Uterus (tissue), 4 donors: ENCODE measurements at places on chromosomes 6 and 20.

GRCh38 chr6:7100753-7101081, 7.0 kb upstream of the RREB1 start:
- no peak for DNase-seq

- DNase-seq: no peak
Measured at GRCh38 chr6:145829102-145829501, 14.5 kb upstream of the FBXO30 start.

- no peak for DNase-seq
Measured at GRCh38 chr6:150632785-150633485, 33.2 kb downstream of the PLEKHG1 start.

DNA sequence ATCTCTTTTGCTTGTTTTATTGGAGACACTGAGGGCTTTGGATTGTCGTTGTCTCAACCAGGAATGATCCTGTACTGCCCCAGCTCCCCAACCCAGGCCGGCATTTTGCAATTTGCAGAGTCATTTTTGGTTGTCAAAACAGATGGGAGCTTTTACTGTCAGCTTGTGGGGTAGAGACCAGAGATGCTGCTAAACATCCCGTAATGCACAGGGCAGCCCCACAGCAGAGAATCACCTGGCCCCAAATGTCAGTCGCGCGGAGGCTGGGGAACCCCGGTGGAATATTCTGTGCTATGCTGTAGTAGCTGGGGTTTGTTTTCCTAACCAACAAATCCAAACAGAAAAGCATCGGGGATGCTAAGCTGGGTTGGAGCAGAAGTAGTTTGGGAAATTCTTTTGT, 99.7 kb downstream of the TSHZ2 start:
- DNase-seq: no peak

DNA sequence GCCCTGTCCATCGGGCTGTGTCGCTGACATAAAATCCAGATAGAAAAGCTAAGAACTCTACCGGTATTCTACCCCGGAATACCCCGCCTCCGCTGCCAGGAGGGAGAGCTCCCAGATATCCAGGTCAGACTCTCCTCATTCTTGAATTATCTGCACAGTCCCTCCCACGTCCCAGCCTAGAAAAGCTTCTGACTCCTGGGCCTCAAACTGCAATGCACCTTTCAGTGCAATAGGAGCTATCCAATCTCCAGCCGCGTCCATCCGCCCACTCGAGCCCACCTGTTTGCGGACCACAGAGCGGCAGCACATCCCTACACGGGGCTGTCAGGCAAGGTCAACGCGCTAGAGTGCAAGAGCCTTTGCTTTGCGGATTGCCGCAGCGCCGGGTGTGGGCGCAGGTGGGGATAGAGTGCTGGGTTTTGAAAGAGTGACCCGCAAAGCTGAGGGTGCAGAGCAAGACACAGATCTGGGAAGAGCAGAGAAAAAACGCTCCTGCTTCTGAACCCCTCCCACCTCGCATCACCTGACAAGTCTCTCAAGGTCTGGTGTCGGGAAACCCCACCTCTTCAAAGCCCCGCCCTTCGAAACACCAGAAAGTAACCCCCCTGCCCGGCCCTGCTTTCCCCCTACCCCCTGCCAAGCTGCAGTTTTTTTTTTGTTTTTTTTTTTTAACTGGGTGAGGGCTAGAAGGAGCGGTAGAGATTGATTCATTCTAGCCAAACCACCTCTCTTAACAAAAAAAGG, 1.3 kb downstream of the TAPBP start:
- peak; percentile 68 for DNase-seq

- no peak for DNase-seq
Measured at GRCh38 chr20:53847139-53847836, 223.1 kb downstream of the BCAS1 start.

GRCh38 chr6:157596461-157596860, 215.5 kb downstream of the ZDHHC14 start:
- no peak for DNase-seq

DNA sequence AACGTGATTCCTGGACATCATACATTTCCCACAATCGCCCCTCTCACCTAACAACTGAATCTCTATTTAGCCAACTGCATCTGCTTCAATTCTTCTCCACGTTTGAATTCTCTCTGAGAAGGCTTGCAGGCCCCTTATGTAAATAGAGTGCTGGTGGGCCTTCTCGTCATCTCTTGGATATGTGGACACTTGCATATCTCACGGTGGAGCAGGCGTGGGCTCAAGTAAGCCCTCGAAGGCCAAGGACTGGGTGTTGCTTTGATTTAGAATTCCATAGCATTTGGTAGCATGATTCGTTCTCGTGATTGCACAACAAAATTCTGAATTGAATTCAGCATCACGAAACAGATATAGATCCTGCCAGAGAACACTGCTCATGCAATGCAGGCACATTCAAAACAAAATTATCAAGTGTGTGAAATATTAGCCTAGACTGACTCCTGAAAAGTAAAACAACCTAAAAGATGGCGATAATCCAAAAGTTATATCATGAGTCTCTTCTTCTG, 613.6 kb downstream of the TFAP2A start:
- no peak for DNase-seq

- DNase-seq: peak; percentile 54
Measured at GRCh38 chr6:139029470-139030227, 1.1 kb downstream of the ABRACL start.

DNA sequence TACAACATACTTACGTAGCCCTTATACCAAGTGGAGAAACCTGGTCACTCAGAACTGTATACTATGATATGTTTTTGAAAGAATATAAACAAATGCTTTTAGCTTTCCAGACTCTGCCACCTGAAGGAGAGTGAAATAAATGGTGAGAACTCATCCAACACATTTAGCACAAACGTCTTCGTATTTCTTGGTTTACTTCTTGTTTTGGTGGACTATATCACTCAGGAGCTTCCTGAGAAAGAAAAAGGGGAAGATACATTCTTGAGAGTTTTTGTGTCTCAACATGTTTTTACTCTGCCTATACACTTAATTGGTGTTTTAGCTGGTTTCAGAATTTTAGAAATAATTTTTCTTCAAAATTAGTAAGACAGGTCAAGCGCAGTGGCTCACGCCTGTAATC, 19.4 kb upstream of the CTAGE9 start:
- DNase-seq: no peak

- no peak for DNase-seq
Measured at GRCh38 chr6:17630511-17631073, 30.5 kb downstream of the FAM8A1 start.

DNA sequence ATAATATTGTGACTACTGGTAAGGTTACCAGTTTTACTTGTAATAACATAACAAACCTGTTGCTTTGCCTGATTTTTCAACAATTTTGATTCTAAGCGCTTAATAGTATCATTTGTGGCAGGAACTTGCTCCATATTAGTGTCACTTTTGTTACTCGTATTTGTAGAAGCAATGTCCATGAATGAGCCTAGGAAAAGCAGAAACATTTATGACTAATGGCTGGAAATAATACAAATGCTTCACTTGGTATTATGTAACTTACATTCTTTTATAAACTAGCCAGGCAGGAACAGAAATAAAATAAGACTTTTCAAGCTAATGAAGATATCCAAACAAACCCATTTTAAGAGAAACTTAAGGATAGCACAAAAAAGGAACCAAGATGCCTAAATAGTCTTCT, 38.9 kb downstream of the MAP3K7 start:
- DNase-seq: no peak

GRCh38 chr6:56856036-56856580, 98.8 kb upstream of the BEND6 start:
- DNase-seq: no peak

GRCh38 chr6:129638686-129639085, 71.3 kb downstream of the ARHGAP18 start:
- DNase-seq: no peak

- no peak for DNase-seq
Measured at GRCh38 chr6:139625998-139626975, 251.8 kb upstream of the CITED2 start.

- DNase-seq: no peak
Measured at GRCh38 chr6:114833211-114833610, 490.4 kb upstream of the HS3ST5 start.

DNA sequence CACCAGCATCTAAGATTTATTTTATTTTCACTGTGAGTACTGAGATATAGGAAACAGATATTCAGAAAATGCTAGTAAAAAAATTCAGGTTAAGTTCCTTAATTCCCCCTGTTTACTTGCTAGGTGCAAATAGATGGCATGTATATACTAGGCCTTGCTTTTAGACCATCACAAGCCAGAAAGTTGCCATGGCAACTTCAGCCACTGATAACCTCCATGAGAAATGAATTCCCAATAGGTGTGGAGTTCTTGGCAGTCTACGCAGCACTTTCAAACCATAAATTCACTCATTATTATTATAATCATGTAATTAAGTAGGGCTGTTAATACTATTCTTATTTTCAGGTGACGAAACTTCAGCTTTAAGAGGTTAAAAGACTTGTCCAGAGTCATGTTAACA, 251.6 kb upstream of the TFAP2D start:
- DNase-seq: no peak

DNA sequence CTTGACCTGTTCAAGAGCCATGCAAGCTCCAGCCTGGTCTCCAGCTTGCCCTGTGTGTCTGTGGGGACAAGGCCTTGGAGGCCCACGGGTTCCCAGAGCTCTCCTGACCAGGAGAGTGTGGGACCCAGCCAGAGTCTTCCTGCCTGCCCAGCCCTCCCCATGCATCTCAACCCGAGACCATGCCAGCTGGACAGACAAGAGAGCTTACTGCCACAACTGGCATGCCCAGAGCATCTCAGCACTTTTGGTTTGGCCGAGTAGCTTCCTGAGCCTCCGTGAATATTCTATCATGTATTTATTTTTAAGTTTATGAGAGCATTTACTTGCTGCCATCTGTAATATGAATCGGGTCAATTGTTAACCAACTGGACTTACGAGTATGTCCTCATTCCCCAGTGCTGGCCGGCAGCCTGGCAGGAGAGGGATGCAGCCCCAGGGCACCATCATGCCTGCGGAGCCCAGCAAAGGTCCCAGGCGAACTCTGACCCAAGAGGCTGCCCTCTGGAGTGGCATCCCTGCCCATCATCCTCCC, 14.9 kb downstream of the IP6K3 start:
- DNase-seq: no peak

DNA sequence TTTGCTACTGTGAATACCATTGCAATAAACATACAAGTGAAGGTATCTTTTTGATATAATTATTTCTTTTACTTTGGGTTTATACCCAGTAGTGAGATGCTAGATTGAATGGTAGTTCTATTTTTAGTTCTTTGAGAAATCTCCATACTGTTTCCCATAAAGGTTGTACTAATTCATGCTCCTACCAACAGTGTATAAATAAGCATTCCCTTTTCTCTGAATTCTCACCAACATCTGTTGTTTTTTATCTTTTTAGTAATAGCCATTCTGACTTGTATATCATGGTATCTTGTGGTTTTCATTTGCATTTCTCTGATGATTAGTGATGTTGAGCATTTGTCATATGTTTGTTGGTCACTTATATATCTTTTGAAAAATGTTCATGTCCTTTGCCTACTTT, 183.6 kb upstream of the LRFN2 start:
- no peak for DNase-seq

DNA sequence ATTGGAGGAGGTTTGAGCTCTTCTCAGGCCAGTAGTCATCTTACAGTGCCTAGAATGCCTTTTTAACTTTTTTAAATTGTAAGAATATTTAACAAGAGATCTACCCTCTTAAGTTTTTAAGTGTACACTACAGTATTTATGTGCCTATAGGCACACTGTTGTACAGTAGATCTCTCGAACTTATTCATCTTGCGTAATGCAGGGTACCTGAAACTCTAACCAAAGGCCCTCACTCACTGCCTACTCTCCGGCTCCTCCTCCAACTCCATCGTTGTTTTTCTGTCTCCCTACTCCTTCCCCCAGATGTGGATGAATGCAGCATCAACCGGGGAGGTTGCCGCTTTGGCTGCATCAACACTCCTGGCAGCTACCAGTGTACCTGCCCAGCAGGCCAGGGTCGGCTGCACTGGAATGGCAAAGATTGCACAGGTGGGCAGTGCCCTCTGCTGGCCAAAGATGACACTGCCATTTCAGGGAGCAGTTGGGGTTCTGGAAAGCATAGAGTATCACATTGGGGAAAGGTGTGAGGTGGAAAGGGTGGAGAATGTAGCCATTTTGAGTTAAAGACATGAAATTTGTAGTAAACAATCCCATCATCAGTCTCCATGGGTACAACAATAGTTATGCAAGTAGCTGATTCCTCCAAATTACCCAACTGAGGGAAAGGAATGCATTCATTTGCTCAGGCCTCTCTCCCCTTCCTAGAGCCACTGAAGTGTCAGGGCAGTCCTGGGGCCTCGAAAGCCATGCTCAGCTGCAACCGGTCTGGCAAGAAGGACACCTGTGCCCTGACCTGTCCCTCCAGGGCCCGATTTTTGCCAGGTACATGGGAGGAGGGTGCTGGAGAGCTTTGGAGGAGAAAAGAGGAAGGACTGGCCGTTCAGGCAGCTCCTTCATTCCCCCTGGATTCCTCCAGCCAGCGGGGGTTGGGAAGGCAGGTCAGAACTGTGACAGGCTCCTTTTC, 18.4 kb upstream of the ZNF76 start:
- peak; percentile 69 for DNase-seq

DNA sequence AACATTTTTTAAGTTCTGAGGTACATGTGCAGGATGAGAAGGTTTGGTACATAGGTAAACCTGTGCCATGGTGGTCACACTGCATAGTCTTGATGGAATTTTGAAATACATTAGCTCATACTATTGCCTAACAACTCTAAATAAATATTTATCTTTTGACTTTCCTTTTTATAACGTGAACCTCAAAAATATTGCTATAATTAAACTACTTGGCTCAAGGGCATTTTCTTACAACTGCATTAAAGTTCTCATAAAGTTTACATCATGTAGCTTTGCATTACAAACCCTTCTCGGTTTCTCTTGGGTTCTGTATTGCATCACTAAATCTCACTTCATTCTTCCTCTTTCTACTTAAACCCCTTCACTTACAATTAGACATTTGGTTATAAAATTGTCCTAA, 636.0 kb upstream of the PTCHD4 start:
- no peak for DNase-seq

- DNase-seq: no peak
Measured at GRCh38 chr20:18749528-18749927, 64.1 kb upstream of the SCP2D1 start.

GRCh38 chr6:116371120-116371917, 572 bp downstream of the DSE start:
- peak; percentile 83 for DNase-seq

DNA sequence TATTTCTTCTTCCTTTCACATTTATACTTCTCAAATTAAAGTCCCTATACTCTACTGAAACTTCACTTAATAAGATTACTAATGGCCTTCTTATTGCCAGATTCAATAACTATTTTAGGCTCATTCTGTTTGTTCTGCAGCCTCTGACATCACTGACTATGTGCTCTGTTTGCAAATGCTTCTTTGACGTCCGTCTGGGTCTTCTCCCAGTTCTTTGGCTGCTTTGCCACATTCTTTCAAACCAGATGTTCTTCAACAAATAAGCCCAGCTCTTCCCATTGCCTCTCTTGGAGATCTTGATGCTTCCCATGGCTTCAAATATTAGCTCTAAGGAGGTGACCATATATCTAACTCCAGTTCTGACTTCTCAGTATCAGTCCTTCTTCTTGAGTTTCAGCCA, 117.4 kb downstream of the BTBD9 start:
- peak; percentile 34 for DNase-seq

- no peak for DNase-seq
Measured at GRCh38 chr6:112117554-112117953, 30.2 kb downstream of the FAM229B start.
